GM23338 (cell line): ENCODE measurements at places on chromosomes 4 and X.

DNA sequence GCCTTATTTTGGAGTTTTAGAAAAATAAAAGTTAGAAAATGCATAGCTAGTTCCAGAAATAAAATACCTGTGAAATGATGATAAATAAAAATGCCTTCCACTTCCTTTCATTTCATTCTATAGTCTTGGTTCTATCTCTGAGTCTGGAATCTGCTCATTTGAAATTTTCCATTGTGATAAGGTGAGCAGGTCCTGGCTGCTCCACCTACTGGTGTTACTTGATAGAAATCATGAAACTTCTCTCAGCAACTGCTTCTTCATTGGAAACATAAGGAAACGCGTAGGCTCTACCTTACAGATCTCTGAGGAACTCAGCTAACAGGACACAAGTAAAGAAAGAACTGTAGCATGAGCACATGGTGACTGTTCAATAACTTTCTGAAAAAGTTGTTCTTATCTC, 141.8 kb downstream of the DCHS2 start:
- DNase-seq: peak; percentile 74

DNA sequence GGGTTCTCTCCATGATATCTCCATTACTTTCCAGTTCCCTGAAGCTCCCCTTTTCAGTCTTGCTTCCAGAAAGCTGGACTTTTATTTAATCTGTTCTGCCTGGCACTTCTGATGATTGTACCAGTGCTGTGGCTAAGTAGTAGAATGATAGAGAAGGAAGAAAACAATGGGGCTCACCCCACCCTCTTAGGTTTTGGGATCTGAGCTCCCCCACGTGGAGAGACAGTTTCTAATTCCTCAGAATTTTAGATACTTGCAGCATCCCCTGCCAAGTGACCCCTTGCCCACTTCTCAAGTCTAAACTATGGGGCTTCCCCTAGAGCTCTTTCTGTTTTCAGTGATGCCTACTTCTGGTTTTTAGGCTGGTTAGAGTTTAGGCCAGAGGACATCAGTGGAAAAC, 73.9 kb downstream of the GC start:
- DNase-seq: peak; percentile 45

- no peak for DNase-seq
Measured at GRCh38 chr4:98945297-98945850, 16.4 kb upstream of the EIF4E start.

- DNase-seq: no peak
Measured at GRCh38 chrX:19689170-19689779, 174.0 kb upstream of the MAP3K15 start.

- DNase-seq: no peak
Measured at GRCh38 chrX:45001048-45001447, 128.1 kb downstream of the KDM6A start.
